T follicular helper cell (primary cell): ENCODE measurements at places on chromosomes 1 and 21.

DNA sequence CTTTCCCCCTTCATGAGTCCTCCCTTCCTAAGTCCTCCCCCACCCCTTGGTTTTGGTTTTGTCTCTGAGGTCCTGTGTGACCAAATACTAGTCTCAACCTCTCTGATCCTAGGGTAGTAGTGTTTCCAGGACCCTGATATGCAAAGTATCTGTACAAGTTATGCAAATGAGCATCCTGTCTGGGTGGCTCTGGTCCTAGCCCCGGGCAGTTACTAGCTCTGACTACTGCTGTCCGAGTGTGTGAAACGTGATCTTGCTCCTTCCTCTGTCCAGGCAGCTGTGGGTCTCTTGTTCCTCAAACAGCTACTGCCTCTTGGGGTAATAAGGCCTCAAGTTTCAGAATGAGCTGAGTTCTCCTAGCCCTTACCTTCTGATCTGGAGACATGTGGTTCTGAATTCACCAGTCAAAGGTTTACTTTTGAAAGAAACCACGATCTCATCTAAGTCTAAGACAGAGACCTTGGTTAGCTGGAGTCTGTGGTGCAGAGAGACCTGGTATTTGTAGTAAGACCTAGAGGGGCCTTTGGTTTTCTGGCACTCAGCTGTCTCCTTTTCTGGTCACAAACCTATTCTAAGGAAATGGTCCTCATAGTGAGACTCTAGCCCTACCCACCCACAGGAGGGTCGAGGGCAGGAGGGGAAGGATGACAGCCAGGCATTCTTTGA is 31.0 kb upstream of the IL19 start:
- no peak for DNase-seq

- no peak for DNase-seq
Measured at GRCh38 chr1:206878456-206878855, 13.0 kb downstream of the IL20 start.

DNA sequence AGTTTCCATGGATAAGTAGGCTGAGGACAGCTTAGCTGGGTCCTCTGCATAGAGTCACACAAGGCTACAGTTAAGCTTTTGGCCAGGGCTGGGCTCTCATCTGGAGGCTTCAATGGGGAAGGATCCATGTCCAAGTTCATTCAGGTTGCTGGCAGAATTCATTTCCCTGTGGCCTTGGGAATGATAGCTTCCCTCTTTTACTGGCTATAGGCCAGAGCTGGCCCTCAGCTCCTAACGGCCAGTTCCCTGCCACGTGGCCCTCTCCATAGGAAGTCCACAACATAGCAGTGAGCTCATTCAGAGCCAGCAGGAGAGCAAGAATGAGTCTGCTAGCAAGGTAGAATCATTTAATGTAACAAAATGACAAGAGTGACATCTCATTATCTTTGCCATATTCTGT is 15.1 kb upstream of the PODN start:
- no peak for DNase-seq

GRCh38 chr1:30694280-30695175 is 28.9 kb downstream of the MATN1 start:
- DNase-seq: no peak

- no peak for DNase-seq
Measured at GRCh38 chr1:200310824-200311223, 99.0 kb downstream of the ZNF281 start.

- no peak for DNase-seq
Measured at GRCh38 chr1:25174730-25175612, 57.3 kb downstream of the SYF2 start.

DNA sequence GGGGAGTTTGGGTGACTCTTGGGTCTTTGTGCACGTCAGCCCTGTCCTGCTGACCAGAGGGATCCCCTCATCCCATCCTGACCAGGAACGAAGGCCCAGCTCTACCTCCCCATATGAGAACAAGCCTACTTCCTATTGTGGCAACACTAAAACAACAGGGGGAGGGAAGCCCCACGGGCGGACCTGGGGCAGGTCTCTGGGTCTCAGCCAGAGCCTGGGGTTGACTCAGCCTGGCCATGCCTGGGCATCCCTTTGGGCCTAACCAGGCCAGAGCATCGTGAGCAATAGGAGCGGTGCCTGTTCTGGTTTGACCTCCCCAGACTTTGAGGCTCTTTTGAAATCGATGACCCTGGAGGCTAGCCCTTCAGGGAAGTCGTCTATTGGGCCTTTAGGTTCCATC is 16.8 kb downstream of the RPS6KA1 start:
- DNase-seq: no peak

- no peak for DNase-seq
Measured at GRCh38 chr1:156804572-156805243, 11.9 kb downstream of the SH2D2A start.

DNA sequence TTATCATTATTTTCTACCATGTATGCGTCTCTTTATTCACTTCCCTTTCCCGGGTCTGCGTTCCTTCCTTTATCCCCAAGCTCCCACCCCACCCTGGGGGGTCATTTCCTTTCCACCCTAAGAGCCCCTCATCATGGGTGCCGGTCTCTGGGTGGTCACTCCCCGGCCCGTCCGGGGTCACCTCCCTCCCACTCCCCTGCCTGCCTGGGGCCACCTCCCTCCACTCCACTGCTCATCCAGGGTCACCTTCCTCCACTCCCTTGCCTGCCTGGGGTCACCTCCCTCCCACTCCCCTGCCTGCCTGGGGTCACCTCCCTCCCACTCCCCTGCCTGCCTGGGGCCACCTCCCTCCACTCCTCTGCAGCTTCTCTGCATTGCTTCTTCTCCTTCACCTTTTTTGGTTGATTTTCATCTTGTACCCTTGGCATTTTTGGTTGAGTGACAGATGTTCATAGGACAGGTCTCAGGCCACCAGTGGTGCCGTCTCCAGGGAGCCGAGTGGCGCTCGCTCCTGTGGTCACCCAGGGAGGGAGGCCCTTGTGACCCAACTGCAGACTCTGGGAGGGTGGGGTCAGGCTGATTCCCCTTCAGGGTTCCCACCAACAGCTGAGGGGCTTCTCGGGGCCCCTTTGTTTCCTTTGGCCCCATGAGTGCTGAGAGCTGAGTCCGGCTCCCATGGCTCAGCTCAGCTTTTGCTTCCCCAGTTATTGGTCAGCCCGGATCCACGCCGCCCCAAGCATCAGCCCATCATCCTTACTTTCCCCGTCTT is 48.6 kb upstream of the PCBP3 start:
- no peak for DNase-seq

DNA sequence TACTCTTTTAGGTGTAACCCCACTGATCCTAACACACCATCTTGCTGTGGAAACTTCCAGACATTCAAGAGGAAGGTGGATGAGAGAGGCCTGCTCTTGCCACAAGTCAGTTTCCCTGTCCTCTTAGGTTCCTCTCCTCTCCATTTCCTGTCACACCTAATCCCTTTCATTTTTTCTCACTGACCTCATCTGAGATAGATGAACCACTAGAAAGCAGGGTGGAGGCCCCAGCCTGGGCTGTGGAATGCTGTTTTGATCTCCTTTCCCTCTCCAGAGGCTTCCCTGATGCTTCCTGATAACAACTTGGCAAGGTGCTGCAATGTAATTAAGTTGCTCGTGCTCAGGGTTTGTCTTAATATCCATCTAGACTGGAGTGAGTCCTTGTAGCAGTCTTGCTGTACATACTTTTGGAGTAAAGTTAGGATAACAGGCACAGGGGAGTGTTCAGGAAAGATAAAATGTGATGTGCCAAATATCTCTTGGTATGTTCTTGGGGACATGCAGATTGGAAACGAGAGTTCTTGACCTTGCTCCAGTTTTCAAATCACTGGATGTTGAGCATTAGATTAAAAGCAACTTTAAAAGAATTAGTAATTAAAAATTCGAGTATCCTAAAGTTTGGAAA is 11.2 kb downstream of the LRRC42 start:
- no peak for DNase-seq
